ENCODE measurements at places on chromosomes 16 and 17.
A peak's percentile ranks its signal among the peaks of the same experiment; 100 is the strongest.

GRCh38 chr17:2048805-2049204, 6.1 kb upstream of the HIC1 start:
- no peak for DNase-seq

GRCh38 chr17:73227379-73227778, 34.3 kb downstream of the CPSF4L start:
- no peak for DNase-seq

GRCh38 chr16:79287424-79287917, 313.1 kb downstream of the MAF start:
- no peak for DNase-seq

- no peak for DNase-seq
Measured at GRCh38 chr16:9778849-9779248, 403.4 kb downstream of the GRIN2A start.

DNA sequence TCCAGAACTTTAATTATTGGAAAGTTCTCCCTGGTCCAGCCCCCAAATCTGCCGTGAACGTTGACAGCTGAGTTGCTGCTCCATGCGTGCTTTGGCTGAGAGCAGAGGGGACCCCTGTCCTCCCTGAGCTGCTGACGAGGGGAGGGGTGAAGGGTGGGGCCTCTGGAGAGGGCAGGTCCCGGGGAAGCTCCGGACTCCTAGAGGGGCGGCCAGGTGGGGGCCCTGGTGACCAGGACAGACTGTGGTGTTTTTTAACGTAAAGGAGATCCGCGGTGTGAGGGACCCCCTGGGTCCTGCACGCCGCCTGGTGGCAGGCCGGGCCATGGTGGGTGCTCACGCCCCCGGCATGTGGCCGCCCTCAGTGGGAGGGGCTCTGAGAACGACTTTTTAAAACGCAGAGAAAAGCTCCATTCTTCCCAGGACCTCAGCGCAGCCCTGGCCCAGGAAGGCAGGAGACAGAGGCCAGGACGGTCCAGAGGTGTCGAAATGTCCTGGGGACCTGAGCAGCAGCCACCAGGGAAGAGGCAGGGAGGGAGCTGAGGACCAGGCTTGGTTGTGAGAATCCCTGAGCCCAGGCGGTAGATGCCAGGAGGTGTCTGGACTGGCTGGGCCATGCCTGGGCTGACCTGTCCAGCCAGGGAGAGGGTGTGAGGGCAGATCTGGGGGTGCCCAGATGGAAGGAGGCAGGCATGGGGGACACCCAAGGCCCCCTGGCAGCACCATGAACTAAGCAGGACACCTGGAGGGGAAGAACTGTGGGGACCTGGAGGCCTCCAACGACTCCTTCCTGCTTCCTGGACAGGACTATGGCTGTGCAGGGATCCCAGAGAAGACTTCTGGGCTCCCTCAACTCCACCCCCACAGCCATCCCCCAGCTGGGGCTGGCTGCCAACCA, at the start of gene MC1R:
MC1R (plus strand) TSS at position 410 of the 895 bp plus-strand sequence; CDS start at position 807, 397 bp downstream.
- DNase-seq: peak; percentile 19

GRCh38 chr17:8954339-8954738, 11.2 kb downstream of the PIK3R5 start:
- DNase-seq: peak; percentile 97

GRCh38 chr17:31819578-31819977, 39.5 kb downstream of the COPRS start:
- DNase-seq: no peak

DNA sequence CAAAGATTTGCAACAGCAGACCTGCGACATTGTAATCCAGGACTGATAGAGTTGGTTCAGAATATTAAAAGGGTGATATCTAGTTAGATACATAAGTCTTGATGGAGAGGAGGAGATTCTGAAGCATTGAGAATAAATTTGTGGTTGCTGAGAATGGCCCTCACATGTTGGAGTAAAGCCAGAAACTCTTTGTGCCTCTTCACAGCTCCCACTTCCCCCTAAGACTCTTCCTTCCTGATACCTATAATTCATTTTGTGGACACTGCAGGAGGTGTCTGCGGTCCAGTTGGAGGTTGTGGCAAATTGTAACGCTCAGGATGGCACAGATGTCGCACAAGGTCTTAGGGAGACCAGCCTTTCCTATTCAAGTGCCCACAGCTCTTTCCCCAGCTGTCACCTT, 17.5 kb downstream of the WWOX start:
- DNase-seq: no peak

DNA sequence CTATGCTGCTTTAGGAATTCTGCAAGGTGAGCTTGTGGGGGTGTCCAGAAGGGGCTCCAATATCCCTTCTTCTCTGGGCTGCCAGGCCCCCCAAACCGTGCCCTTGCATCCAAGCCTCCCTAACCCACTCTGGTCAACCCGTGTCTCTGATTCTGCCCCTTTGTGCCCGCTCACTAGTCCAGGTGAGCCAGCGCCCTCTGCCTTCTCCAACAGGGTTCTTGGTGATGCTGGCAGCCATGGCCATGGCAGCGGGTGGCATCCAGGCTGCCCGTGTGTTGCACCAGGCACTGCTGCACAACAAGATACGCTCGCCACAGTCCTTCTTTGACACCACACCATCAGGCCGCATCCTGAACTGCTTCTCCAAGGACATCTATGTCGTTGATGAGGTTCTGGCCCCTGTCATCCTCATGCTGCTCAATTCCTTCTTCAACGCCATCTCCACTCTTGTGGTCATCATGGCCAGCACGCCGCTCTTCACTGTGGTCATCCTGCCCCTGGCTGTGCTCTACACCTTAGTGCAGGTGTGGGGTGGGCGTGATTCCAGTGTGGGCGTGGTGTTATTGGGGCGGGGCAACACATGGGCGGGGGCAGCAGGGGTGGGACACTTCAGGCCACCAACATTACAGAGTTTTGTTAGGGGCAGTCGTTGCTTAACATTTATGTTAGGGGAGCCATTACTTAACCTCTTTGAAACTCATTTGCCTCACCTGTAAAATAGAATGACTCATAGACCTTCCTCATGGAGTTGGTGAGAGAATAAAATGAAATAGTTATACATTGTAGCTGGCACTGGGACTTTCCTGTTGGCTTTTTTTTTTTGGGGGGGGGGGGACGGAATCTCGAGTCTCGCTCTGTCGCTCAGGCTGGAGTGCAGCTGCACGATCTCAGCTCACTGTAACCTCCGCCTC, 31.4 kb downstream of the ANKRD40 start:
- no peak for DNase-seq

GRCh38 chr16:81973737-81974136, 37.5 kb downstream of the SDR42E1 start:
- DNase-seq: no peak

Data from suppressor macrophage treated with lipopolysaccharide for 1 hour (primary cell).